ENCODE measurements at places on chromosomes 7 and 10. TPM values are rescaled to one million over a fixed set of nuclear protein-coding genes. Genes with fewer than 3 reads are reported as not detected.

The LRRTM3 gene
- total RNA-seq: not detected

The DDX21 gene
- total RNA-seq: 80.4 TPM

The CYP26C1 gene
- 0.05 TPM for total RNA-seq

The SMO gene
- total RNA-seq: not detected

The OR9A2 gene
- total RNA-seq: not detected

The PNLIPRP2 gene
- not detected for total RNA-seq

- no peak overlapping the region for H3K27ac ChIP-seq
- no peak overlapping the region for H3K4me3 ChIP-seq
- H3K36me3 ChIP-seq: peaks cover 51% of the 10 kb centered on the region
- no peak for DNase-seq
- H3K4me1 ChIP-seq: peaks cover 6% of the 10 kb centered on the region
Observed at GRCh38 chr7:158737064-158737695, 32.6 kb upstream of the NCAPG2 start.

DNA sequence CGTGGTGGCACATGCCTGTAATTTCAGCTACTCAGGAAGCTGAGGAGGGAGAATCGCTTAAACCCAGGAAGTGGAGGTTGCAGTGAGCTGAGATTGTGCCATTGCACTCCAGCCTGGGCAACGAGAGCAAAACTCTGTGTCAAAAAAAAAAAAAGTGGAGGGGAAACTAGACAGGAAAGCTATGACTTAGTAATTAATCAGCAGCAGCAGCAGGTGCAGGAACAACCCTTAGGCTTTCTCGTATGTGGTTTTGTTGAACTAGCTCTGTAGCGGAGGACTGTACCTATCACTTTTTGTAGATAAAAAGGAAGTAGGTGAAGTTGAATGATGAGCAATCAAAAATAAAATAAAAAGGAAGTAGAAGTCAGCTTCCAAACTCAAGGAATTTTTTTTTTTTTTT is 76.9 kb upstream of the KMT2C start:
- no peak for DNase-seq
- no peak overlapping the region for H3K27ac ChIP-seq
- H3K36me3 ChIP-seq: no peaks in the 10 kb centered on the region
- H3K4me1 ChIP-seq: peaks cover 7% of the 10 kb centered on the region

DNA sequence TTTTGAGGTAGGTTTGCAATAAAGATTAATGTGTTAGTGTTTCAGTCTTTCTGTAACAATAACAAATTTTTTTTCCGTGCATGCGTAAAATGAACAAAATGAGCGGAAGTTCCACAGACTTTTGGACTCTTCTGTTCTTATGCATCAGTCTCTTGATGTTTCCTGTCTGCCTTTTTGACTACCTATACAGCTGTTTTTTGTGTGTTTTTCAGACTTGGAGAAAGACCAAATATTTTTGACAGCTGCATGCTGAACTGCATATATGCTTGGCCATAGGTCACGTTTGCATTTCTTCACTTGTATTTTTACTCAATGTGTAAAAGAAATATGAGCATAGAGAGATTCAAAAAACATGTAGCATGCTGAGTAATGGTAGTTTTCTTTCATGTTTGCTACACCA is 119.3 kb downstream of the BBS9 start:
- no peak overlapping the region for H3K4me3 ChIP-seq
- no peak for DNase-seq
- H3K36me3 ChIP-seq: peaks cover 2% of the 10 kb centered on the region
- no peaks in the 10 kb centered on the region for H3K27me3 ChIP-seq
- H3K4me1 ChIP-seq: no peaks in the 10 kb centered on the region

DNA sequence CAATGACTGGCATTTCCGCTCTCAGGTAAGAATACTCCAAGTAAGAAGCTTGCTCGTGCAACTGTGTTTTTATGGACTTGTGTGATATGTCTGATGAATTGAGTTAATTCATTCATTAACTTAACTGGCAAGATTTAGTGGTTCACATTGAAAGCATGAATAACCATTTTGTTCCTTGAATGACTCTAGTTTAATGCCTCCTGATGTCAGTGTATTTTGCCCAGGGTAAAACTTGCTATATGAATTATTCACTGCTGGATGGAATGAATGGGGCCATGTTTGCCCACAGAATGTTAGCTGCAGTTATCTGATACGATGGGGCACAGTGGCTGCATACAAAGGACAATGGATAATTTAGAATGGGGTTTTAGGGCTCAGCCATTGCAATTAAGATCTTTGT is 124.1 kb downstream of the ZNF365 start:
- peaks cover 44% of the 10 kb centered on the region for H3K27me3 ChIP-seq
- H3K4me1 ChIP-seq: no peaks in the 10 kb centered on the region
- no peak overlapping the region for H3K4me3 ChIP-seq
- no peak for DNase-seq

GRCh38 chr7:151796871-151797537 is 79.9 kb downstream of the PRKAG2 start:
- H3K36me3 ChIP-seq: no peaks in the 10 kb centered on the region
- DNase-seq: no peak
- H3K27ac ChIP-seq: no peak overlapping the region

GRCh38 chr7:29113384-29114102 is 32.8 kb downstream of the CPVL start:
- no peak overlapping the region for H3K4me3 ChIP-seq
- no peak overlapping the region for H3K27ac ChIP-seq
- peaks cover 66% of the 10 kb centered on the region for H3K27me3 ChIP-seq
- no peak for DNase-seq

DNA sequence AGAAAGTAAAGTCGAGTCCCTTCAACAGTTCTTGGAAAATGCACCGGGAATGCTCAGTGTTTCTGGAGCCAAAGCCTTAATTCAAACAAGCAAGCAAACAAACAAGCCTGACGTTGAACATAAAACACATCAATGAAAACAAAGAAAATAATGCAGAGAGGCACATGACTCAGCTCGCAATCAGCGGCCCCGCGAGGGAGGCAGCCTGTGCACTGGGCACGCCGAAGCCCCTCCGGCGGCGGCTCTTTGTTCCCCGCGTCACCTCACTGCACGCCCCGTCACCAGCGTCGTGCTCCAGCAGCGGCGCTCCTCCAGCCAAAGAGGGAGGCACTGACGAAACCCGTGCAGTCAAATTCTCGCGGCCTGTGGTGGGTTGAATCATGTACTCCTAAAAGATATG is 151.5 kb downstream of the DNAJB6 start:
- peaks cover 26% of the 10 kb centered on the region for H3K36me3 ChIP-seq
- peak; percentile 18 for DNase-seq
- H3K27ac ChIP-seq: no peak overlapping the region
- H3K4me1 ChIP-seq: peaks cover 37% of the 10 kb centered on the region
- no peak overlapping the region for H3K4me3 ChIP-seq

DNA sequence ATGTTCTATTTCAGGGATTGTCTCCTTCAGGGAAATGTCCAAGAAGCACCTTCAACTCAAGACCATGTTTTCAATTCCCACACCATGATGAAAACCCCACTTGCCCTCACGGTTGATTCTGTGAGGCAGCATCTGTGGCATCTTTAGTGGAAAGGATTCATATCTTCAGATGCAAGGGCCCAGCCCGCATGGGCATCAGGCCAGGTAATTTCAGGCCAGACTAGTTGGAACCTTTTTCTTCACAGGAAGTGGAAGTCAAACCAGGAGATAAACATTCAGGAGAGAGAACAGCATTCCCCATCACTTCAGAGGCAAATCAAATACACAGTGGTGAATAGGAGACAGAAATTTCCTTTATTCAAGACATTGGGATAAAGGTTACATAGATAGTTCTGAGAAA is 88.8 kb downstream of the JCAD start:
- no peak overlapping the region for H3K4me3 ChIP-seq
- H3K27ac ChIP-seq: no peak overlapping the region
- no peaks in the 10 kb centered on the region for H3K4me1 ChIP-seq
- peaks cover 15% of the 10 kb centered on the region for H3K27me3 ChIP-seq

DNA sequence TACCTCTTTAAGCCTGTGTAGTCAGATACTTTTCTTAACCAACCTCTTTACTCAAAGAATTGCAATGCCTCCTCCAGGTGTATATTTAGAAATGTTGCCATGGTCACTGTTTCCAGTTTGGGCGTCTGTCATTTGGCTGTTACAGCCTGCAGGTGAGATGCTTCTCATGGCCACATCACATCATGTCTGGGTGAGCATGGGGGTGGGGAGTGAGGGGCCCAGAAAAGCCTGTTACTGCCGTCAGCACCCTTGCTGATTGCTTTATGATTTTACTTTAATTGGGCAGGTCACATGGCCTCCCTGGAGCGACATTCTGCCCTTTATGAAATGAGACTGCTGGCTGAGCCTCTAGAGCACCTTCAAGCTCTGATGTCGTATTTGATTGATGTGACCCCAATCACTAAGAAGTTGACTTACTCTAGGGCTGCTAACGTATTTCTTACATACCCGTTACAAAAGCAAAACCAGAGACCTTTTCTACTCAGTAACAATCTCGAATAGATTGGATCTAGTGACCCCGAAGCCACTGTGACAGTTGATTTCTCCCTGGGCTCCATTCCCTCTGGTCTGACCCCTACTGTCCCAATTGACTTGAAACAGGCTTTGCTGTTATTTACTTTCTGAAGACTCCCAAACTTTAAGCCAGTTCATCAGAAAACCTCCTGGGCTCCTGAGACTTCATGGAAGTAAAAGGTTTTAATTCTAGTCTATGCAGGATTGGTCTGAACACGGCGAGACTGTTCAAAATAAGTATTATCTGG is 60.7 kb downstream of the OTUD1 start:
- H3K4me3 ChIP-seq: no peak overlapping the region
- H3K27me3 ChIP-seq: peaks cover 14% of the 10 kb centered on the region
- no peaks in the 10 kb centered on the region for H3K4me1 ChIP-seq
- no peak for DNase-seq
- no peaks in the 10 kb centered on the region for H3K36me3 ChIP-seq
- no peak overlapping the region for H3K27ac ChIP-seq

DNA sequence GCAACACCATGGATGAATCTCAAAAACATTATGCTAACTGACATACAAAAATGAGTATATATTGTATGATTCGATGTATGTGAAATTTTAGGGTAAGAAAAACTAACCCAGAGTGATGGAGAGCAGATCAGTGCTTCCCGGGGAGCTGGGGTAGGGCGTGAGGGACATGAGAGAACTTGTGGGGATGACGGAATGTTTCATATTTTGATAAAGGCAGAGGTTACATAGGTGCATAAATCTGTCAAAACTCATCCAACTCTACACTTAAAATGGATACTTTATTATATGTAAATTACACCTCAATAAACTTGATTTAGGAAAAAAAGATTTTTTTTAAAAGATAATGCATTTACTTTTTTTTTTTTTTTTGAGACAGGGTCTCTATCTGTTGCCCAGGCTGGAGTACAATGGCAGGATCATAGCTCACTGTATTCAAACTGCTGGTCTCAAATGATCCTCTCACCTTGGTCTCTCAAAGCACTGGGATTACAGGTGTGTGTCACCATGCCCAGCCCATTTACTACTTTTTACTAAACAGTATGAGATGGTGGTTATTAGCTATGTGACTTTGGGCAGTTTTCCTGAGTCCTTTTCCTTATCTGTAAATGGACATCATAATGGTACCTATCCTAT is 13.7 kb downstream of the RHEB start:
- no peak overlapping the region for H3K4me3 ChIP-seq
- no peaks in the 10 kb centered on the region for H3K27me3 ChIP-seq
- no peak for DNase-seq
- no peak overlapping the region for H3K27ac ChIP-seq

DNA sequence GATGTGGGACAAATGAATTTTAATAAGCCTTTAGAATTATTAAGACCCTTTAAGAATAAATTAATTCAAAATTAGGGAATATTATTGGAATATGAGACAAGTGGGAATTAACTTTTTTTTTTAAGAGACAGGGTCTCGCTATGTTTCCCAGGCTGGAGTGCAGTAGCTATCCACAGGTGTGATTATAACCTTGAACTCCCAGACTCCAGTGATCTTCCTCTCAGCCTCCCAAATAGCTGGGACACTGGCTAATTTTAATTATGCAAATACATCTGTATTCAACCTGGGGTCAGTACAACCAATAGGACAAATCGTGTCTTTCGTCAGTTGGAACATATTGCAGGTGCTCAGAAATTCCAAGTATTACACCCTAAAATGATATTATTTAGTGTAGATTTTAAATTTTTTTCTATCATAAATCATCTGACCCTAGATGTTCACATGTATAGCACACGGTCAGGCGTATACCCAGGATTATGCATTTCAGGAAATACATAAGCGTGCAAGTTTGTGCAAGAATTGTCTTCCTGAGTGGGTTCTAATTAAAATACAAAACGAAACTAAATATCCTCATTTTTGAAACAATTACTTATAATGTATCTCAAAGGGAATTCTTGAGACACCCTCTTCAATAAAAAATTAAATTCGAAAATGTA is 1.2 kb downstream of the NT5C3A start:
- peaks cover 28% of the 10 kb centered on the region for H3K36me3 ChIP-seq
- DNase-seq: no peak
- H3K27me3 ChIP-seq: peaks cover 7% of the 10 kb centered on the region
- H3K4me1 ChIP-seq: peaks cover 38% of the 10 kb centered on the region
- peak overlapping the region; percentile 96 for H3K4me3 ChIP-seq

All from activated CD8-positive, alpha-beta memory T cell treated with anti-CD3 and anti-CD28 coated beads, Interleukin-2, amount 10 ng/mL, durations not matched to agents 7 days and 5 days (primary cell).